ENCODE measurements at places on chromosomes 2 and 18.

- DNase-seq, result no peak
Observed at GRCh38 chr18:79878741-79879378, 72.6 kb downstream of the SLC66A2 start.

GRCh38 chr2:37797081-37797480, 125.6 kb upstream of the CDC42EP3 start:
- DNase-seq, result no peak

- DNase-seq, result no peak
Observed at GRCh38 chr2:62687636-62688035, 17.9 kb upstream of the EHBP1 start.

- DNase-seq, result no peak
Observed at GRCh38 chr2:36663295-36663694, 33.2 kb upstream of the VIT start.

DNA sequence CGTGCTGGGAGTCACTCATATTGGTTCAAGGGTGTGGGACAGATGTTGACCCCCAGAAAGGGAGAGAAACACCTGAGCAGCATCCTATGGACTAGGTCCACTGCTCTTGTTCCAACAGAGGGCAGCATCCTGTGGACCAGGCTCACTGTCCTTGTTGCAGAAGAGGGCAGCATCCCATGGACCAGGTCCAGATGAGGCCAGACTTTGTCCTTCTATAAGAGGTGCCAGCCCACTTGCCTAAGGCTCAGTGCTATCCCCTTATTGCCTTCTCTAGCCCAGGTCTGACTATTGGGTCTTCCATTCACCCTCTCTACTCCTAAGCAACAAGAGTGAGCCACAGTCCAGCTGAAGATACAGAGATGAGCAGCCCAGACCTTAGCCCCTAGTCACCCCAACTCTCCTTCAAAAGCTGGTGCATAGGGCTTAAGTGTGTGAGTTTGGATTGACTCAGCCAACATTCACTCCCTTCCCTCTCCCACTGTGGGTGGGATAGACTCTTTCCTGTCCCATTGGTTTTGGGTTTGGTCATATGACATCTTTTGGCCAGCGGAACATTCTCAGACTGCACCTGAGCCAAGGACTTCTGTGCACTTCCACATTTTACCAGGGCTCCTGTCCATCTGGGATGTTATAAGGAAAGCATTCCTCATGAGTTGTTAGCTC, 132.4 kb upstream of the GPC1 start:
- DNase-seq, result no peak

- DNase-seq, result no peak
Observed at GRCh38 chr2:122077114-122077513, 321.7 kb downstream of the TSN start.

DNA sequence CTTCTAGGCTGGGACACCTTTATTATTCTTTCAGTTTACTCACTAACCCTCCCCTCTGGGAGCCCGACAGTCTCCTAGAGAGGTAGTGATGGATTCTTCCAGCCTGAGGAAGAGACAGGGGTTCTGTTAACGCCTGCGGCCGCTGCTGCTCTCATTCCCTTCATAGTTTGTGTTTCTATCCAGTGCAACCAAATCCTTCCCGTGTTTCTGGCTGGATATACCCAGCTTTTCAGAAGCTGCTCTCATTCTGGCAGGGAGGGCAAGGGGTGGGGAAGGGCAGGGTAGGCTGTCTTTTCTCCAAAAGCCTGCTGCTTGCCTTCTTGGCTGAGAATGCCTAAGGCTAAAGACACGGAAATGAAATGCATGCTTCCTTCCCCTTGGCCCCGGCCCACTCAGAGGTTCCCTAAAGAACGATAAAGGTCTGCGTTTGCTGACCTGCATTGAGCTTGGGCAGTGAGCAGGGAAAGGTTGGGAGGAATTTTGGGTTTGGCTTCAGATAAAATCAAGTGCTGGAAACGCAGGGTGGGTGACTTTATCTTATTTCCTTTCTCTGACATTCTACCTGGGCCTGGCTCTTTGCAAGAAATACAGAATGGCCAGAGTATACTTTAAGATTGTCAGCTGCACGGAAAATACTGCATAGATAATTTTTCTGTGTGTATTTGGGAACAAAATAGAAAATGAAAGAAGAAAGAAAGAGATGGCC, 390.9 kb downstream of the NBAS start:
- DNase-seq, result no peak

DNA sequence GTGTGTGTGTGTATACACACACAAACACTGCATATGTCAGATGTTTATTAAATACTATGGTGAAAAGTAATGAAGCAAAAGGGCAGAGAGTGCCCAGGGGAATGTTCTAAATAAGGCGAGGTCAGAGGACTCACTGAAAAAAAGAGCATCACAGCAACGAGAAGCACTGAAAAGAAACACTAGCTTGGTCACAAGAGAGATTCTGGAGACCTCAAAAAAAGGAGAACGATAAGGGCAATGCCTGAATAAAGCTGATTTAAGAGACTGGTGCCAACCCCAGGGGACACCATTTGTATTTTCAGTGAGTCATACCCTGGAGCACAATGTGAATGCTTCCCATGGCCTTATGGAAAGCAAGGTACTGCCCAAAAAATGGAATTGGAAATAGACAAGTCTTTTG, 14.5 kb downstream of the SLC40A1 start:
- DNase-seq, result no peak

GRCh38 chr2:230244211-230244610, 18.7 kb downstream of the SP140 start:
- DNase-seq, result no peak

DNA sequence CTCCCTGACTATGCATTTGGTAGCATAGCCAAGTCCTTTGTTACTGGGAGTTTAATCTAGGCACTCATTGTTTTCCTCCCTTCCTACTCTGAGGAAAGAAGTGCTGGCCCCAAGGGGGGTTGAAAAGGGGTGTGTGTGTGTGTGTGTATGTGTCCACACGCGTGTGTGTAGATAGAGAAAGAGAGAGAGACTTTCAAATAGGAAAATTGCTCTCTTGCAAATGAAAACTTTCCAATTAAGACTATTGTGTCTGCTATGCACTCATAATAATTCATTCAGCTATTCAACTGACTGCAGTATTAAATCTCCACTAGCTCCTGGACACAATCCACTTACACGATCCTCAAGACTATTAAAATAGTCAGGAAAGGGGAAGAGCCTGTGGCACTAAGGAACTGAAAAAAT, 92.9 kb upstream of the CSRNP3 start:
- peak; percentile 68 for DNase-seq

Measured in pons (tissue), 1 donor.